ENCODE measurements at places on chromosomes 1 and 21. TPM values are rescaled to one million over a fixed set of nuclear protein-coding genes. Genes with fewer than 3 reads are reported as not detected.

The UMODL1 gene
- total RNA-seq = not detected

The OR2T34 gene
- not detected for total RNA-seq

The CYP2J2 gene
- 4.5 TPM for total RNA-seq

The SLC1A7 gene
- not detected for total RNA-seq

The BNIPL gene
- not detected for total RNA-seq

Measured in Caki2 (cell line).